Gastrocnemius medialis (tissue), 4 donors: ENCODE measurements at places on chromosomes 5 and 9.

DNA sequence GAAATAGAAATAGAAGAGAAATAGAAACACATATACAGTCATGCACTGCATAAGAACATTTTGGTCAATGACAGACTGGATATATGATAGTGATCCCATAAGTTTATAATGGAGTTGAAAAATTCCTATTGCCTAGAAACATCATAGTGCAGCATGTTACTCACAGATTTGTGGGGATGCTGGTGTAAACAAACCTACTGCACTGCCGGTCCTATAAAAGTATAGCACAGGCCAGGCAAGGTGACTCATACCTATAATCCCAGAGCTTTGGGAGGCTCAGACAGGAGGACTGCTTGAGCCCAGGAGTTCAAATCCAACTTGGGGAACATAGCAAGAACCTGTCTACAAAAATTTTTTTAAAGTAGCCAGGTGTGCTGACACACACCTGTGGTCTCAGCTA lies 240.6 kb upstream of the MAP3K1 start:
- no peak for DNase-seq
- no peaks in the 10 kb centered on the region for H3K36me3 ChIP-seq
- no peak overlapping the region for H3K27ac ChIP-seq
- H3K4me3 ChIP-seq: no peak overlapping the region
- H3K27me3 ChIP-seq: no peaks in the 10 kb centered on the region

DNA sequence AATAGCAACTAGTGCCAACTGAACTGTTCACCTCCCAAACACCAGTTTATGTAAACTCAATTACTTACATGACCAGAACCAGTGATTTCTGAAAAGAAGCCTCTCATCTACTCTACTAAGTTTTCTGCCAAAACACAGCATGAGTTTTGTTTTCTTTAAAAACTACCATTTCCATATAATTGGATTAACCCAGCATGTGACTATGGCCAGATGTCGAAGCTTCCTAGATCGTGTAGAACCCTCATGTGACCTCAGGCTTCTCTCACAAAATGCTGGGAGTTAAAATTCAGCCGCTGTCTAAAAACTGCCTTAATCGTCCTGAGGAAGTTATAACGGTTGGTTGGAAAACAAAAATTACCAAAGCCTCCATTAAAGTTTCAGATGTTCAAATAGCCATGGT lies 303.5 kb downstream of the IRX1 start:
- no peaks in the 10 kb centered on the region for H3K36me3 ChIP-seq
- H3K4me3 ChIP-seq: no peak overlapping the region
- no peaks in the 10 kb centered on the region for H3K4me1 ChIP-seq
- no peak overlapping the region for H3K27ac ChIP-seq

DNA sequence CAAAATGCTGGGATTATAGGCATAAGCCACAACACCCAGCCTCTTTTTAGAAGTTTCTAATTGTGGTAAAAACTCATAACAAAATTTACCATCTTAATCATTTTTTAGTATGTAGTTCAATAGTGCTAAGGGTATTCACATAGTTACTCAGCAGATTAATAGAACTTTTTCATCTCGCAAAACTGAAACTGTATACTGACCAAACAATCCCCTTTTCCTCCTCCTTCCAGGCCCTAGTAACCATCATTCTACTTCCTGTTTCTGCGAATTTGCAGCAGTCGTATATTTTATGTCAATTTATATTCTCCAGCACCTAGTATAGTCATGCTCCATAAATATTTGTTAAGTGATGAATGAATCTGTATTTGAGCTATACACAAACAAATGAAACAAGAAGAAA lies 86.3 kb upstream of the ERBIN start:
- H3K36me3 ChIP-seq: no peaks in the 10 kb centered on the region
- H3K27me3 ChIP-seq: no peaks in the 10 kb centered on the region
- no peak for DNase-seq
- no peak overlapping the region for H3K4me3 ChIP-seq

DNA sequence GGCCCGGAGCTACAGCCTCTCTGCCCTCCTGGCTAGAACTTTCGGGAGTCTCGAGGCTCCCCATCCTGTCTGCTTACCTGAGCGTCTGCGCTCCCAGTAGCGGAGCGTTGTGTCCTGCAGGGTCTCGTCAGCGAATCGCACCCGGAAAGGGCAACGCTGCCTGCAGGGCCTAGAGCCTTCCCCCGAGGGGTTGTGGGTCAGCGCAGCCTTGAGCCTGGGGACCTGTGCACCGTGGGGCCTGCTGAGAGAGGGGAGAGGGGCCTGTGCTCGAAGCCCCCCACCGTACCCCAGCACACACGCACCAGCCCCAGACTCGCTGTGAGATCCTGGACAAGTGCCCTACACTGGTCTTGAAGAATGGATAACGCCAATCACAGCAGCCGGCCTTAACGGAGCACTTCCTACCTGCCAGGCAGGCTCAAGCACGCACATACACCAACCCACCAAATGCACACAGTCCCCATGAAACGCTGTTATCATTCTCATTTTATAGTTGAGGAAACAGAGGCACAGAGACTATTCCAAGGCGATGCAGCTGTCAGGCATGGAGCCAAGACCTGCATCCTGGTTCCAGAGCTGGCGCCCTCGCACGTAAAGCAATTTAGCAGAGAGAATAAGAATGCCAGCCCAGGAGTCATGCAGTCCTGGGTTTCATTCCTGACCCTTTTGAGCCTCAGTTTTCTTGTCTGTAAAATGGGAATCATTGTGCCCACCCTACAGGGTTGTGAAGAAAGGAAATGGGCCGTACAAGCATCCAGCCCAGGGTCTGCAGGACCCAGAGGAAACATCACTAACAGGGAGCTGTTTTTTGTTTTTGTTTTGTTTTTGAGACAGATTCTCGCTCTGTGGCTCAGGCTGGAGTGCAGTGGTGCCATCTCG lies 5.3 kb downstream of the C9orf50 start:
- no peak overlapping the region for H3K27ac ChIP-seq
- H3K36me3 ChIP-seq: no peaks in the 10 kb centered on the region
- peaks cover 4% of the 10 kb centered on the region for H3K4me1 ChIP-seq
